CD4-positive, alpha-beta memory T cell (primary cell): ENCODE measurements at places on chromosomes 5 and 9. TPM values are rescaled to one million over a fixed set of nuclear protein-coding genes. Genes with fewer than 3 reads are reported as not detected.

The SH3PXD2B gene
- not detected for polyA plus RNA-seq

The FAM200C gene
- 0.08 TPM for polyA plus RNA-seq

DNA sequence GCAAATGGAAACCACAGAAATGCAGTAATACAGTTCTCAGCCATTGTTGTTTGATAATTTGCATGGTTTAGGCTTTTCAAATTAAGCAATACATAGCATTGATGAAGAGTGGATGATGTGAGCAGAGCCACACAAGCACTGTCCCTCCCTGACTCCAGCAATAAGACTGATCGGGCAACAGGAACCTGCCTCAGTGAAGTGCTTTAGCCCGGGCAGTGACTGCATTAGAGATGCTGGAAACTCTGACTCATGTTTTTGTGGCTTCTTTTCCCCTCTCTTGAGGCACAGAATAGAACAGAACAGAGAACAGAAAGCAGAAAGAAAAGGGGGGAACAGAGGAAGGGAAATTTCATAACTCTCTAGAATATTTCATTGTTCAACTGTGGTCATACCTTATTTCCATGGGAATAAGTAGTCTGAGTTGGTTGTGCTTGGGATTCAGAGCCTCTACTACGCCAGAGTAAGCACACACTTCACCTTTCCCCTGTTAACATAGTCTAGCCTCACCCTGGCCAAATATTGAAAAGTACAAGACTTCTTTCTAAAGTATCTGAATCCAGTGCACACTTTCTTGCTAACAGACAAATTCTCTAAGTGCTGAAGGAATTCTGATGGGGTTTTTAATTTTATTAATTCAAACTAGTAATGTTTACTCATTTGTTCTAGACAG, 164.8 kb upstream of the VCAN start:
- no peaks in the 10 kb centered on the region for H3K36me3 ChIP-seq
- H3K27ac ChIP-seq, result no peak overlapping the region
- no peaks in the 10 kb centered on the region for H3K27me3 ChIP-seq

GRCh38 chr9:112869917-112870316, 20.8 kb downstream of the SLC46A2 start:
- H3K4me1 ChIP-seq, result no peaks in the 10 kb centered on the region
- H3K4me3 ChIP-seq, result no peak overlapping the region
- DNase-seq, result no peak
- peaks cover 3% of the 10 kb centered on the region for H3K36me3 ChIP-seq

DNA sequence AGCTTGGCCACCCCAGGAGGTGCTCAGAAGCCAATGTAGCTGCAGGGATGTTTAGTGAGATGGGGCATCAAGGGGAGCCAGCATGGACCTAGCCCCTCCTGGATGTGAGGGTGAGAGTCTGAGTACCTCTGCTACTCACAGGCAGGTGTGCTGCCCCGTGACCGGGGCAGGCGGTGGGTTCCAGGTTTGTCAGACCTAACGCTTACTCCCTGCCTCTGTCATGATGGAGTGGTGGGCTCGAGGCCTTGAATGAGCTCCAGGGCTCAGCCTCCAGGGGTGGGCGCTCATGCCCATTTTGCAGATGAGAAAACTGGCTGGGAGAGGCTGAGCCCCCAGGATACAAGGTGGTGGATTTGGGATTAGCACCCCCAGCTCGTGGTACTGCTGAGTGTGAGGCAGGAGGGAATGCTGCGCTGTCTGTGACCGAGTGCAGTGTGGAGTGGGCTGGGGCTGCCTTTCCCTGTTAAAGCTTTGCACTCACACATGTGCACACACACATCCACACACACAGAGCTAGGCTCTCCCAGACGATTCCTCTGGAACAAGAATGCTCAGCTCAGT, 1.5 kb downstream of the RXRA start:
- DNase-seq, result no peak
- H3K27me3 ChIP-seq, result no peaks in the 10 kb centered on the region

- no peak for DNase-seq
- H3K36me3 ChIP-seq, result no peaks in the 10 kb centered on the region
- H3K4me3 ChIP-seq, result no peak overlapping the region
- H3K4me1 ChIP-seq, result peaks cover 17% of the 10 kb centered on the region
These were observed 98.3 kb downstream of the UGCG start for GRCh38 chr9:111994831-111995458.

GRCh38 chr9:1102642-1102970, 52.4 kb downstream of the DMRT2 start:
- H3K4me1 ChIP-seq, result no peaks in the 10 kb centered on the region
- no peak for DNase-seq
- H3K4me3 ChIP-seq, result no peak overlapping the region
- H3K27ac ChIP-seq, result no peak overlapping the region
- H3K36me3 ChIP-seq, result no peaks in the 10 kb centered on the region

DNA sequence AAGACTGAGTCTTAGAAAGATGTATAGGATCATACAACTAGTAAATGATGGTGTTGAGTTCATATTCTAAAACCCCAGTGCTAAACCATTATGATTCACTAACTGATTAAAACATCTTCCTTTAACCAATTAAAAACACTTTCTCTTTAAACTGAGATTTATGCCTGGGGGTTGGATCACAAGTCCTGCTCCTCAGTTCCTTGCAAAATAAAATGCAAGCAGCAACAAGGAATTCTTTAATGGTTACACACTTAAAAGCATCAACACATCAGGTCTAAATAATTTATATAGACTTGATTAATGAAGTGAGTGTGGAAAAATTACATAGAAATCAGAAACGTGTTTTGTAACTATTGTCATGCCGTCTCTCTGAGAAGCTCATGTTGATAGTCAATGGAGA, 189.2 kb downstream of the TARS1 start:
- H3K4me1 ChIP-seq, result no peaks in the 10 kb centered on the region
- H3K27ac ChIP-seq, result no peak overlapping the region
- no peak for DNase-seq
- H3K36me3 ChIP-seq, result no peaks in the 10 kb centered on the region

DNA sequence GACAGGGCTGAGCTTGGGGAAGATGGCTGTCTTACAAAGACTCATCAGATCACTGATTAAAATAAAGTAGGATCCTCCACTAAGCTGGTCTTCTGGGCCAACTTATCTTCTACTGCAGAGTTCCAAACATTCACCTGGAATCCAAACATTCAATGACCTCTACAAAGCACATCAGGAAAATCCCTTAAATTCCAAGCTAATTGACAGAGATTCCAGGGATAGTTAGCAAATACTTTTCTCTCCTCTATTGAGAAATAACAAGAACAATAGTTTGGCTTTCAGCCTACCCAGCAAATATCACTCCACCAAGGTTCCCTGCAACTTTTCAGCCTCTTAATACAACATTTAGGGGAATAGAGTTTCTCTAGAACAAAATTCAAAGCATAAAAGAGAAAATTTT, 140.6 kb upstream of the LIFR start:
- H3K36me3 ChIP-seq, result no peaks in the 10 kb centered on the region
- DNase-seq, result no peak
- no peak overlapping the region for H3K27ac ChIP-seq
- no peaks in the 10 kb centered on the region for H3K27me3 ChIP-seq

GRCh38 chr9:77712533-77713130, 64.5 kb upstream of the GNA14 start:
- no peaks in the 10 kb centered on the region for H3K4me1 ChIP-seq
- H3K27ac ChIP-seq, result no peak overlapping the region
- H3K36me3 ChIP-seq, result no peaks in the 10 kb centered on the region
- no peak for DNase-seq
- H3K4me3 ChIP-seq, result no peak overlapping the region

- no peaks in the 10 kb centered on the region for H3K36me3 ChIP-seq
- H3K27ac ChIP-seq, result no peak overlapping the region
- no peaks in the 10 kb centered on the region for H3K27me3 ChIP-seq
- no peak for DNase-seq
These were observed 100.1 kb upstream of the DHFR start for GRCh38 chr5:80754900-80755299.

GRCh38 chr9:121714075-121714705, 62.8 kb downstream of the DAB2IP start:
- H3K27me3 ChIP-seq, result no peaks in the 10 kb centered on the region
- no peaks in the 10 kb centered on the region for H3K4me1 ChIP-seq
- no peak overlapping the region for H3K27ac ChIP-seq
- no peaks in the 10 kb centered on the region for H3K36me3 ChIP-seq
- H3K4me3 ChIP-seq, result no peak overlapping the region
- DNase-seq, result no peak

GRCh38 chr9:16180546-16180945, 627.7 kb downstream of the CCDC171 start:
- no peaks in the 10 kb centered on the region for H3K36me3 ChIP-seq
- DNase-seq, result no peak
- H3K27me3 ChIP-seq, result no peaks in the 10 kb centered on the region

GRCh38 chr5:106909716-106910115, 761.0 kb downstream of the EFNA5 start:
- H3K4me3 ChIP-seq, result no peak overlapping the region
- no peak overlapping the region for H3K27ac ChIP-seq
- no peaks in the 10 kb centered on the region for H3K4me1 ChIP-seq
- DNase-seq, result no peak
- H3K27me3 ChIP-seq, result no peaks in the 10 kb centered on the region
- H3K36me3 ChIP-seq, result no peaks in the 10 kb centered on the region

GRCh38 chr5:177368869-177369644, 11.3 kb downstream of the RGS14 start:
- no peak overlapping the region for H3K4me3 ChIP-seq
- DNase-seq, result no peak
- peaks cover 55% of the 10 kb centered on the region for H3K36me3 ChIP-seq

DNA sequence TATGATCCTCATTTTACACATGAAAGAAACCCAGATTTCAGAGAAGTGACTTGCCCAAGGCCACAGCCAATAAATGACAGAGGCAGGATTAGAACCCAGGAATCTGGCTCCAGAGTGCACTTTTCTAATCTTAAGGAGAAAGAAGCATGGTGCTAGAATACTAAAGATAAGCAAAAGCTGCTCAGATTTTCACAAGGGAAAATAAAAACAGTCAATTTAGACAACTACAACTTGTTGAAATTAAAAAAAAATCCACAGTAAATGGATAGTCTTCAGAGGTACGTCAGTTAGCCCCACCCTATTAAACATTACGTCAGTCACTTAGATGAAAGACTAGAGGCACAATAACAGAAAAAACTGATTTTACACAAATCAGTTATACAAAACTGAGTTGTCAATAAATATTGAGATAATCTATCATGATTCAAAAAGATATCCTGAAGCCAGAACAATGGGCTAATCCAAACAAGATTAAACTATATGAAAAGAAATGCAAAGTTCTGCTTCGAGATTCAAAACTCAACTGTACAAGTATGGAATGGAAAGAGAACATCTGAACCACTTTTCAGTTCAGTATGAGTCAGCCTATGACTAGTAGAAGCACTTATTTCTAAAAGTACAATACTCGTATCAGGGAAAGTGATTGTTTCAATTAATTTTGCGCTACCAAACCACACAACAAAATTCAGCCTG, 9.3 kb downstream of the TMEM245 start:
- H3K27me3 ChIP-seq, result no peaks in the 10 kb centered on the region
- DNase-seq, result peak; percentile 52
- peaks cover 2% of the 10 kb centered on the region for H3K36me3 ChIP-seq
- H3K4me3 ChIP-seq, result peak overlapping the region; percentile 29

DNA sequence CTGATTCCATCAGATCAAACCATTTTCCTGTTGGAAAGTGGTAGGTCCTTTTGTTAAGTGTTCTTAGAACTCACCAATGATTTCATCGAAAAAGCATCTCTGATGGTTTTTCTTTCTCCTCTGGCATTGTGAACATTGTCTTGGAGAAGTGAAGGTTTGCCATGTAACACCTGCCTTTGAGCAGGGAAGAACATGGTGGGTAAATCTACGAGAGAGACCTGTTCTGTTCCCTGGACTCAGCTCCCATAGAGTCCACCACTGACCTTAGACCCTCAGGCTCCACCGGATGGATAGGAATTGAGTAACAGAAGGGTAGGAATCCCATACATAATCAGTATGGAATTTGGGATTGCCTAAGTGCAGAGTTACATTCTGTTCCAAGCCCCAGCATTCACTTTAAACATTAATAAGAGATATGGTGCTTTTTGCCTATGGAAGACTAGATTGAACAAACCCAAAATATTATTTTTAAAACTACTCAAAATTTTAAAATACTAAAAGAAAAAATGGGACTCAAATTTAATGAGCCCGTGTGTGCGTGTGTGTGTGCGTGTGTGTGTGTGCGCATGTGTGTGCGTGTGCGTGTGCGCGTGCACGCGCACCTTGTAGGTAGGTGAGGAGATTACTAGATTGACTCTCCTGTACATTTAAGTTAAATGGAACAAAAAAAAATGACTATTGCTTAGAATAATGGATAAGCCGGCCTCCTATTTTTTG, 92.0 kb downstream of the C9orf152 start:
- H3K4me3 ChIP-seq, result no peak overlapping the region
- DNase-seq, result no peak
- H3K27ac ChIP-seq, result no peak overlapping the region
- no peaks in the 10 kb centered on the region for H3K4me1 ChIP-seq
- no peaks in the 10 kb centered on the region for H3K27me3 ChIP-seq

- no peaks in the 10 kb centered on the region for H3K4me1 ChIP-seq
These were observed 15.2 kb upstream of the AFAP1L1 start for GRCh38 chr5:149256451-149256850.

- no peaks in the 10 kb centered on the region for H3K36me3 ChIP-seq
- H3K27me3 ChIP-seq, result no peaks in the 10 kb centered on the region
- no peak overlapping the region for H3K4me3 ChIP-seq
- DNase-seq, result no peak
- H3K4me1 ChIP-seq, result no peaks in the 10 kb centered on the region
These were observed 401.9 kb upstream of the ACTBL2 start for GRCh38 chr5:57884346-57885102.

GRCh38 chr9:78393932-78394331, 97.0 kb downstream of the PSAT1 start:
- H3K36me3 ChIP-seq, result no peaks in the 10 kb centered on the region
- no peak overlapping the region for H3K4me3 ChIP-seq
- H3K27ac ChIP-seq, result no peak overlapping the region
- H3K27me3 ChIP-seq, result no peaks in the 10 kb centered on the region
- H3K4me1 ChIP-seq, result no peaks in the 10 kb centered on the region
- DNase-seq, result no peak

GRCh38 chr9:5843794-5844471, 11.0 kb upstream of the ERMP1 start:
- no peaks in the 10 kb centered on the region for H3K36me3 ChIP-seq
- no peak overlapping the region for H3K4me3 ChIP-seq
- H3K27ac ChIP-seq, result peak overlapping the region; percentile 38
- H3K4me1 ChIP-seq, result peaks cover 58% of the 10 kb centered on the region

DNA sequence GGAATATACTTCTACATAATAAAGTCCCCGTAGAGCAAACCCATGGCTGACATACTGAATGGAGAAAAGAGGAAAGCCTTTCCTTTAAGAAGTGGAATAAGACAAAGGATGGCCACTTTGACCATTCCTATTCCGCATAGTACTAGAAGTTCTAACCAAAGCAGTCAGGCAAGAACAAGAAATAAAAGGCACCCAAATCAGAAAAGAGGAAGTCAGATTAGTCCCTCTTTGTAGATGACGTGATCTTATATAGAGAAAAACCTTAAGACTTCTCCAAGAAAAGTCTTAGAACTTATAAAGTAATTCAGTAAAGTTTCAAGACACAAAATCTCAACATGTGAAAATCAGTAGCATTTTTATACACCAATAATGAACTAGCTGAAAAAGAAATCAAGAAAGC, 133.9 kb downstream of the GIN1 start:
- H3K4me1 ChIP-seq, result no peaks in the 10 kb centered on the region
- no peak for DNase-seq
- H3K4me3 ChIP-seq, result no peak overlapping the region
